HT-29 (cell line): ENCODE measurements at places on chromosomes 1 and 21. TPM values are rescaled to one million over a fixed set of nuclear protein-coding genes. Genes with fewer than 3 reads are reported as not detected.

DNA sequence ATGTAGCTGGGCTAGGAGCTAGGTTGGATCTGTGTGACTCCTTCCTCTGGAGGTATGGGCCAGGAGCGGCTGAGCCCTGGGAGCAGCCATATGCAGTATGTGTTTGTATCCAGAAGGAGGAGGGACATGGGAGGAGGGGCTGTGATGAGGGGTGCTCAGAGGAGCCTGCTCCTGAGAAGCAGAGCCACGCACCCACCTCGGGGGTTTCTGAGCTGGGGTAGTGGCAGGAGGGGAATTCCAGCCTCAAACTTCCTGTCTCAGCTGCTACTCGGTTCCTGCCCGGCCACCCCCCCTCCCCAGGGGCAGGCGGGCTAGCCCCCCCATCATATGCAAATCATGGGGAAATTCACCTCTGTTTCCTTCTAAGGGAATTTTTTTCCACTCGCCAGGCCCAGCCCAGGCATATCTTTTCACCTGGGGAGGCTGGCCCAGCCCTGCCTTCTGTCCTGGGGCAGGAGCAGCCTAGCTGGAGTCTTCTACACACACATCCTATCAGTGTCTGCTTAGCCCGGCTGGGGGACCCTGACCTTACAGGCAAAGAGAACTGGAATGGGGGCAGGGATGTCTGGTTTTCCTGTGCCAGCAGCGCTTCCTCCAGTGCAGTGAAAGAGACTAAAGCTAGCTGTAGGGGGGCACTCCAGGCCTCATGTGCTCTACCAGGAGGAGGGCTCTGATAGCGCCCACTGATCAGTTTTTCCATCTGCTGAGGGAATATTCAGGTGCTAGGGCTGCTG is 3.0 kb downstream of the ZC3H12A start:
- peak; percentile 61 for DNase-seq

- no peak for DNase-seq
These were observed 739 bp upstream of the IFI6 start for GRCh38 chr1:27672750-27673112.

- DNase-seq: no peak
These were observed 155.8 kb upstream of the EDN2 start for GRCh38 chr1:41640141-41640751.

GRCh38 chr1:67307251-67308060 is at the start of gene IL12RB2:
Gene IL12RB2, plus strand, starts transcription at chr1:67307873. Its CDS starts 12,496 bp downstream, at chr1:67320369.
- DNase-seq: no peak

DNA sequence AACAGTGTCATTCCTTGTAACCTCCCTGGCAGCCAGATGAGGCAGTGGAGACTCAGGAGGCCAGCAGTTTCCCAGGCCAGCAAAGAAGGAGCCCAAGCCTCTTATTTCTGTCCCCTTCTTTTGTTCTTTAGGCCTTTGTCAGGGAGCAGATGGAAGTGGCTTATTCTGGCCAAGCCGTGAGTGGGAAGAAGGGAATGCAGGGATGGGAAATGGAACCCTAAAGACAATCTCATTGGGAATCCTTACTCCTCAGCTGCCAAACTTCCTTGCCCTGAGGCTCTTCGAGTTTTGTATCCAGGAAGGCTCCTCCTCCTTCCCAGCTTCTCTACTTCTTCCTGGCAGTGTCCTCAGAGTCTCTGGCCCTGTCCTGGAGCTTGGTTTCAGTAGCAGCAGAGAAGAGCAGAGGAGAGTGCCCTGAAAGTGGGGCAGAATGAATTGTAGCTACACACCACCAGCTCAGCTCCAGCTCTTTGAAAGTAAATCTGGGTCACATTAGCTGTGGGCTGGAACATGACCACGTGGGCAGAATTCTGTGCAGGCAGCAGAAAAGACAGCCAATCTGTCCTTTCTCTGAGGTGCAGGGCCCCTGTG is 63.9 kb downstream of the NDUFS5 start:
- DNase-seq: no peak

- no peak for DNase-seq
These were observed 3.7 kb downstream of the DEPDC1 start for GRCh38 chr1:68493193-68493592.

DNA sequence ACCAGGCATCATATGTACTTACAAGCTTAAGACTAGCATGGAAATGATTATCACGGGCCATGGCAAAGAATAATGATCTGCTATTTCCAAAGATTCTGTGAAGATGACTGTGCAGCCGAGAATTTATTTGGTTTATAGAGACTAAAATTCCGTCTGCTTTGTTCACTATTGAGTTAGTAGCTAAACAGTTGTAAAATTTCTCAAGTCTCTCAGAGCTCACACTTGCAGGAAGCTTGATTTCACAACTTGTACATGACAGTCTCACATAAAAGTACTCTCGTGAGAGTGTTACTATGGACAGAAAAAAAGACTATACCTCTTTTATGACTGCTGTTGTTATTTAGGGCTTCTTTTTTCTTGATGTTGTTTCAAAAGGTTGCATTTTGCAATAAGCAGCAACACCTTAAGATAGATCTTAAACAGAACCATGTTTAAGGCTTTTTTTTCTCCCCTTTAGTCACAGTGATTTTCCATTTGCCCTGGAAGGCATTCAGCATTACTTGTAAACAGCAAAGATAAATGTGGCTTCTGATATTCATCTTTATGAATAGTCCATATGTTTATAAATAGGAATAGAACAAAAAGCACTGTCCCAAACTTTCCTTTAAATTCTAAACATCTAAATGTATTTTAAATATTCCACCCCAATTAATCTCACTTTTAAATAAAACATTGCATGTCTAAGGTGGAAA is 24.8 kb downstream of the ST6GALNAC5 start:
- DNase-seq: no peak

DNA sequence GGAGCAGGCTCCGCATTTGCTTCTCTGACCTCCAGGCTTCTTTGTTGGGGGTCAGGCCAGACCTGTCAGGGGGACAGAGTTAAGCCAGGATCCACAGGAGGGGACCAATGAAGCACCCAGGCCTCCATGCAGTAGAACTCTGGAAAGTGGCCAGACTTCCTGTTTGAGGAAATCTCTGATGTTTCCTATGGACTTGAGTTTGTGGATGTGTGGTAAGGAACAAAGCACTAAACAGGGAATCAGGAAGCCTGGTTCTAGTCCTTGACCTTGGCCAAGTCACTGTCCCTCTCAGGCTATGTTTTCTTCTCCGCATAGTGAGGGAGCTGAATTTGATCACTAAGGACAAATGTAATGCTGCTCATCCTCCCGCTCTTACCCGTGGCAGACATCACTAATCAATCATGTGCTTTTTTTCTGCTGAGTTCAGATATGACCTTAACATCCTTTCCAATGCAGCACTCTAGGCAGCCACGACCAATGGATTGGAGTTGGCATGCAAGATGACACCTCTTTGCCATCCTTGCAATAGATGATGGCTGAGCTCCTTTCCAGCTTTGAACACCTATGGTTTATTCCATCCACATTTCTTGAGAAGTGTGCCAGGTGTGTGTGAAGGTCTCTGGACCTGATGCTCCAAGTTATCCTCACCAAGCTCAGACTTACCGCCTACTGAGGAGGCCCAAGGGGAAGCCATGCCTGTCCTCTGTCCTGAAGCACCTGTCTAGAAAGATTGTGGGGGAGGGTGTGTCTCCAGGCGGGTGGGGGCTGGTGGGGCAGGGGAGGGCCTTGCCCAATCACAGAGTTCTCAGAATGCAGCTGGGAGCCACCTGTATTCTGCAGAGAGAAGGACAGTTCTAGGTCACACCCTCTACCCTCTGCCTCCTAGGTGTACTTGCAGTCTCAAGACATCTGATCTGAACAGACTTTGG is 9.9 kb downstream of the SH2D2A start:
- no peak for DNase-seq

GRCh38 chr1:176029609-176030008 is 177.5 kb downstream of the COP1 start:
- no peak for DNase-seq

- DNase-seq: no peak
These were observed 1.4 kb upstream of the UBXN10 start for GRCh38 chr1:20184481-20184900.

GRCh38 chr1:93993731-93994130 is 84.5 kb upstream of the GCLM start:
- DNase-seq: no peak

DNA sequence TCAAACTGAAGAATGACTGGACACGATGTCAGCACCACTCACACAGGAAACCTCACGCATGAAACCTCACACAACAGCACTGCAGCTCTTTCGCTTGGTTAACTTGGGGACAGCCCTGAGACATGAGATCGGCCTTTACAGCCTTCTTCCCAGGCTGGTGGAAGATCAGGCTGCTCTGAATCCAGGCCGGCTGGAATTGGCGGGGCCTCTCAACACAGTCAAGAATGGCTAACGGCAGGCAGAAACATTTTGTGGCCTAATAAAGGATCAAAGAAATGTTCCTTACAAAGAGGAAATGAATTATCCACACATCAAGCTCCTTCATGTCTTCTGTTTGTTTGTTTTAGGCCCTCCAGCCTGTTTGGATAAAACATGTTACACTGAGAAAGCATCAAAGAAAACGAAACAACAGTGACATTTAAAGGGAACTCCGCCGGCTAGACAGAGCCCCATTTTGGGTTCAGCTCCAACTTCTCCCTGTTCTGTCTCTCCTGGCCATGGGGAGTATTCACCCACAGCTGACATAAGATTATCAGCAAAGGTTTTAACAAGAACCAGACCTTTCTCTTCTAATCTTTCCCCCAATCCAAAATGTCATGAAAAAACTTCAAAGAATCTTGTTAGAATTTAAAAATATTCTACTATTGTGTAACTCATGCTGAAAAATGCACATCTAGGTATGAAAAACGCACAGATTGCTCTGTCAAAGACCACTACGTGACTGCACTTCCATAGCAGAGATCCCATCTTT is 131.2 kb downstream of the SLC45A1 start:
- peak; percentile 35 for DNase-seq

- no peak for DNase-seq
These were observed 4.8 kb downstream of the RCAN3 start for GRCh38 chr1:24507405-24507804.

DNA sequence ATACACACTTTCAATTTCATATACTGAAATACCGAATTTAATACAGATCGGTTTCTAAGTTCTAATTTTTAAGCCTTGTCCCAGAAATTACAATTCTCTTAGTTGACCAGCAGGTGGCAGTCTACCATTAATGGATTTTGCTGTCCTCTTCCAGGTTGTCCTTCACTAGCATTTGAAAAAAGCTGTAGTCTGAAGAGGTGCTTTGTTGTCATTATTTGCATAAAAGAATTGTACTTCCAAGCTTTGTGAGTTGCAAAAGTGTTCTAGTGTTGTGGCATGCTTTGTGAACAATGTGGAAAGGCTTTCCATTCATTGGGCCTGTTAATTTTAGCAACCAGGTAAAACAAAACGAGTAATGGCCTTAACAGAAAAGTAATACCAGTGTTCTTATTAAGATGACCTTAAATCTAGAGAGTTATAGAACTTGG is 193.6 kb downstream of the RPS6KC1 start:
- DNase-seq: peak; percentile 77

The HJV gene
- not detected in 2 replicates for total RNA-seq

The VHLL gene
- total RNA-seq: not detected in 2 replicates

The GIPC2 gene
- total RNA-seq: 13.4 and 15.4 TPM in 2 replicates

The PCBP3 gene
- not detected in 2 replicates for total RNA-seq
